Peyer's patch (tissue), 4 donors: ENCODE measurements at places on chromosomes 4 and X. TPM values are rescaled to one million over a fixed set of nuclear protein-coding genes. Genes with fewer than 3 reads are reported as not detected.
A peak's percentile ranks its signal among the peaks of the same experiment; 100 is the strongest.

GRCh38 chr4:7770224-7771050, 169.2 kb downstream of the AFAP1 start:
- no peak for DNase-seq
- H3K36me3 ChIP-seq, result no peaks in the 10 kb centered on the region
- no peak overlapping the region for H3K4me3 ChIP-seq
- H3K27ac ChIP-seq, result no peak overlapping the region

DNA sequence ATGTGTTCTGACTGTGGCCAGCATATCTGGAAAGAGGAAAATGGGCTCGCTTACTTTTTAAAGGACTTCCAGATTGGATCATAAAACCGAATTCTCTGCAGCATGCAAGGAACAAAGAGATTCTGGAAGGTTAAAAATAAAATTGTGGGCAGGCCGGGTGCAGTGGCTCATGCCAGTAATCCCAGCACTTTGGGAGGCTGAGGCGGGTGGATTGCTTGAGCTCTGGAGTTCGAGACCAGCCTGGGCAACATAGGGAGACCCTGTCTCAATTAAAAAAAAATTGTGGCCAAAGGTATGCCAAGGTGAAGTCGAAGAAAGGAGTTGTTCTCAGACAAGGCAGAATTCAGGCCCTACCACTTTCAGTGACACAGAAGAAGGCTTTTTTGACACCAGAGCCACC, 37.8 kb downstream of the NELFA start:
- no peaks in the 10 kb centered on the region for H3K27me3 ChIP-seq
- no peak for DNase-seq
- H3K4me1 ChIP-seq, result no peaks in the 10 kb centered on the region
- H3K27ac ChIP-seq, result no peak overlapping the region

DNA sequence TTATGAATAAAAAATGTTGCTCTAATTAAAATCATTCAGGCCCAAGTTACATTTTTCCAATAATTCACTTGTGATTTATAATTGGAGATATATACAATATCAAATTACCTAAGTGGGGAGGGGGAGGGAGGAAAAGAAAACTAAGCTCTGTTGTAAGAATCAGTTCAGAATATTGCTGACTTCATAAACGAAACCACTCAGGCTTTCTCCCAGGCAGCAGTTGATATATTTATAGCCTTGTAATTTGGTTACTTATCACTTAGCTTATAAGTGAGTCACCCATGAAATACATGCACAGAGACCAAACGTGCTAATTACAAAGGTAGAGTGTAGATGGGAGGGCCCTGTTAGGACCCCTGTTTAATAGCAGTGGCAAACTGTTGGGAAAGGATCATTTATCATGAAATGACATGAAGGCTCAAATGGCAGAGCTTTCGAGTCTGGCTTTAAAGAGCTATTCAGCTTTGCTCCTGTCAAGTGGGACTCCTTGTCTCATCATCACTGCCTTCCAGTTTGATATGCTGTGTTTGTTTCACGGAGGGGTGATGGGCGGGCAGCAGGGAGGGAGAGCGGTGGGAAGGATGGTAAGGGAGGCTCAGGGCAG, 105.6 kb upstream of the PGRMC2 start:
- no peak overlapping the region for H3K4me3 ChIP-seq
- H3K27me3 ChIP-seq, result no peaks in the 10 kb centered on the region
- H3K4me1 ChIP-seq, result no peaks in the 10 kb centered on the region
- no peak overlapping the region for H3K27ac ChIP-seq
- DNase-seq, result no peak

- no peaks in the 10 kb centered on the region for H3K27me3 ChIP-seq
- peak overlapping the region; percentile 40 for H3K4me3 ChIP-seq
- DNase-seq, result peak; percentile 57
- H3K36me3 ChIP-seq, result no peaks in the 10 kb centered on the region
- peak overlapping the region; percentile 93 for H3K27ac ChIP-seq
These were observed 664 bp downstream of the PRSS12 start for GRCh38 chr4:118351851-118352827.

- no peaks in the 10 kb centered on the region for H3K4me1 ChIP-seq
- DNase-seq, result no peak
- H3K27ac ChIP-seq, result no peak overlapping the region
These were observed 54.1 kb downstream of the CCNI start for GRCh38 chr4:77021614-77022089.

DNA sequence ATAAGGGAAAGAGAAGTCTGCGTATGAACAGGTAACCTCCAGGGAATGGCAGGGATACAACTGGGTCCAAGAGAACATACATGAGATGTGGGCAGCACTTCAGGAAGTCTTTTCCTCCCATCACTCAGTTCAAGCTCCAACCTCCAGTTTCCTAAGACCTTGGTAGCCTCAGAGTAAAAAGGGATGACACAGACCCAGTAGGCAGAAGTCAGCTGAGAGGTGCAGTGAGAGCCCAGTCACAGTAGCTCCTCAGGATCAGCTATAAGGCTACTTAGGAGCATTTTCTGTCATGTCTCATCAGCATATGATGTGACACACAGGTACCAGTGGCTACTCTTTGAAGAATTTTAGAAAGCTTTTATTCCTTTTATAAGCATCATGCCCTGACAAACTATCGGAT, 12.5 kb upstream of the STS start:
- no peak overlapping the region for H3K27ac ChIP-seq
- H3K4me3 ChIP-seq, result no peak overlapping the region
- no peak for DNase-seq
- peaks cover 9% of the 10 kb centered on the region for H3K4me1 ChIP-seq

DNA sequence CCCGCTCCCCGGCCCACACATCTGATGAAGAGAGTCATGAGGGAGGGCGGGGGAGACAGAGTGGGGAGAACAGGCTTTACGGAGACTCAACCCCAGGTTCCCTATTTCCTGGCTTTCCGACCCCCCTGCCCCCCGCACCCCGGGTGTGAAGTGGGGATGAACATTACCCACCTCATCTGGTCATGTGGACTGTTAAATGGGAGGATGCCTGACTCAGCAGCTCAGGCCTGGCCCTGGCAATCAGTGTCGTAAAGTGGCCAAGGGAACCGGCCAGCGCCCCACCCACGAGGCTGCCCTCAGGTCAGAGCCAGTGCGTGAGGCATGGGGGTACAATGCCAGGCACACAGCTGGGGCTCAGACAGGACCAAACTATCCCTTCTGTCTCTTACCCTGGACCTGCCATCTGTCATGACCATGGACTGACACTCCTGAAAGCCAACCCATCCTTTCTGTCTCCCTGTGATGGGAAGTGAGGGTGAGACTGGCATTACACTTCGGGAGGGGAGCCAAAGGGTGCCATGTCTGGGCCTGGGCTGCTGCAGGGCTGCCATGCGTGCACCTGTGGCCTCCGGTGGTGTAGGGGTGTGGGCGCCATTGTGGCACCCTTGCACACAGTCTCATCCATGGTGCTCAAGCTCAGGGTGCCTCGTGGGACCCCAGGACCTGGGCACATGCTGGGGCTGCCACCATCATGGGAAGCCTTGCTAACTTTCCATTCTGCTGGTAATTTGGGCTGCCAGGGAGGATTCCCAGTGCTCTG, 106.1 kb upstream of the PSAPL1 start:
- H3K27ac ChIP-seq, result no peak overlapping the region
- H3K4me1 ChIP-seq, result no peaks in the 10 kb centered on the region
- H3K27me3 ChIP-seq, result no peaks in the 10 kb centered on the region
- H3K4me3 ChIP-seq, result no peak overlapping the region
- H3K36me3 ChIP-seq, result no peaks in the 10 kb centered on the region
- DNase-seq, result no peak

GRCh38 chrX:10398215-10398614, 222.2 kb downstream of the MID1 start:
- H3K27ac ChIP-seq, result no peak overlapping the region
- H3K36me3 ChIP-seq, result no peaks in the 10 kb centered on the region
- DNase-seq, result no peak
- H3K27me3 ChIP-seq, result no peaks in the 10 kb centered on the region

- H3K4me1 ChIP-seq, result no peaks in the 10 kb centered on the region
- H3K4me3 ChIP-seq, result no peak overlapping the region
- H3K36me3 ChIP-seq, result no peaks in the 10 kb centered on the region
- no peaks in the 10 kb centered on the region for H3K27me3 ChIP-seq
- no peak for DNase-seq
- no peak overlapping the region for H3K27ac ChIP-seq
These were observed 33.5 kb upstream of the CYBB start for GRCh38 chrX:37746218-37746941.

GRCh38 chrX:154793084-154793795, 12.0 kb downstream of the MPP1 start:
- H3K27me3 ChIP-seq, result no peaks in the 10 kb centered on the region
- no peak overlapping the region for H3K4me3 ChIP-seq
- DNase-seq, result no peak
- H3K27ac ChIP-seq, result no peak overlapping the region
- H3K4me1 ChIP-seq, result no peaks in the 10 kb centered on the region
- H3K36me3 ChIP-seq, result no peaks in the 10 kb centered on the region

- H3K4me3 ChIP-seq, result no peak overlapping the region
- no peak for DNase-seq
- H3K27ac ChIP-seq, result no peak overlapping the region
- H3K36me3 ChIP-seq, result no peaks in the 10 kb centered on the region
- no peaks in the 10 kb centered on the region for H3K27me3 ChIP-seq
These were observed 33.8 kb upstream of the ADRA2C start for GRCh38 chr4:3732076-3733028.

DNA sequence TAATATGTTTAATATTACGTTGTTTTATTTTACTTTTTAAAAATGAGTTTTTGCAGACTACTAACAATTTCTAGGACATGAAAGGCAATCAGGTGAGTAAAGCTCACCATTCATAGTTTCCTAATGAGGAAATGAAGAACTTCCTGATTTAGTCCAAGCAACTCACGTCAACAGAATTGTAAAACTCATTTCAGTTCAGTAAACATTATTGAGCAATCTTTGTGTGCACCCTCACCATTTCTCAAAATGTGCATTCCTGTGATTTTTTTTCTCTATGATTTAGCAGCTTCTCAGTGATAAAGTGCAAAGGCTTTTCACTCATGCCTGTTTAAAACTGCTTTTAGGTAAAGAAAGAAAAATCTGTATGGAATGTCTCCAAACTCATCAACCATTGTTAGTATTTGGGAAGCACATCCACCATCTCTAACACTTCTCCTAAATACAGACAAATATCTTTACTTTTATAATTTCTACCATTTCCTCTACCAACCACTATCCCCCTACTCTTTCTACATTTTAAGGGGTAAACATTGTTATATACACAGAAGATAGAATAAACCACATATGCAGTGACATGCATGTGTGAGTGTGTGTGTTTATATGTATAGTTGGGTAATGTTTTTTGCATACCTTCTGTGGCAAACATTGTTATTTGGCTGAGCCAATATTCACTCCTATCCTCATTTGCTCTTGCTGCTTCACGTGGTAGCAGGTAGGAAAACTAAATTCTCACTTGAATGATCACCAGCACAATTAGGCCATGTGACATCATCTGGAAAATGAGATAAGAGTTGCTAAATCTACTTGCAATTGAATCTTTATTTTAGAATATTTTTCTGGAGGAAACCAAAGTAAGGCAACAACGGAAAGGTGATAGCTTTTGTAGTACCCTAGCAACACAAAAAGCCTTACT, 54.7 kb upstream of the PRDM8 start:
- no peaks in the 10 kb centered on the region for H3K4me1 ChIP-seq
- DNase-seq, result no peak
- no peak overlapping the region for H3K27ac ChIP-seq
- H3K36me3 ChIP-seq, result no peaks in the 10 kb centered on the region

DNA sequence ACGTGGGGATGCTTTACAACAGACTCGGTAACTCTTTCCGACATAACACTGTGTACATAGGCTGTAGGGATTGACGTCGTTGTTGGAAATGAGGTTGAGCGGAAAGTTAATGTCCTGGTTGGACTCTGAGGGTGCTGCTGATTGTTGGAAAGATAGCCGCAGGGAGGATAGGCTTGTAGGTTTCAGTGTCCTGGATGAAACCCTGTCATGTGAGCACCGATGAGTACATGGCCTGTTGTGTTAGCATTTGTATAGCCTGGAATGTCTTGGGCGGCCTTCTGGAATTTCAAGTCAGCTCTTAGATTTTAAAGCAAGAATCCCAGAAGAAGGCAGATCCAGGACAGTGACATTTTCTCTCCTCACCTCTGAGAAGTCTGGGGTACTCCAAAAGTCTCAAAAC, 63.3 kb downstream of the TBC1D14 start:
- no peaks in the 10 kb centered on the region for H3K27me3 ChIP-seq
- peak; percentile 9 for DNase-seq
- peaks cover 4% of the 10 kb centered on the region for H3K4me1 ChIP-seq
- peaks cover 4% of the 10 kb centered on the region for H3K36me3 ChIP-seq
- no peak overlapping the region for H3K27ac ChIP-seq

- no peaks in the 10 kb centered on the region for H3K27me3 ChIP-seq
- H3K36me3 ChIP-seq, result no peaks in the 10 kb centered on the region
- no peak for DNase-seq
- peaks cover 15% of the 10 kb centered on the region for H3K4me1 ChIP-seq
- no peak overlapping the region for H3K4me3 ChIP-seq
These were observed 18.8 kb downstream of the RGS12 start for GRCh38 chr4:3311489-3312171.

DNA sequence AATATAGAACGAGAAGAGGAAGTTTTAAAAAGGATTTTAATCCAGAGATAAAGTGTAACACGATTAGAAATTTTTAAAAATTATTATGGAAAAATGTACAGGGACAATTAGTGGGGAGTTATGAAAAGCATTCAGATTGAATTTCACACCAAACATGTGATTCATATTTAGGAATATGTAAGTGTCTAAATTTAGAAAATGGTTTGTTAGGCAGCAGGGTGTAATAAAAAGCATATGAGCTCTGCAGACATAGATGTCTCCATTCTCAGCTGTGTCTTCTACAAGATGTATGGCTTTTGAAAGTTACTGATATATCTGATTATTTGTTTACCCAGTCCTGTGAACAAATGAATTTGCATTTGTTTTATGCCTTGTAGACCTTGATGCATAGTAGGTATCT, 638.9 kb upstream of the AGA start:
- no peaks in the 10 kb centered on the region for H3K4me1 ChIP-seq
- H3K27me3 ChIP-seq, result no peaks in the 10 kb centered on the region
- H3K4me3 ChIP-seq, result no peak overlapping the region
- DNase-seq, result no peak
- H3K36me3 ChIP-seq, result no peaks in the 10 kb centered on the region

DNA sequence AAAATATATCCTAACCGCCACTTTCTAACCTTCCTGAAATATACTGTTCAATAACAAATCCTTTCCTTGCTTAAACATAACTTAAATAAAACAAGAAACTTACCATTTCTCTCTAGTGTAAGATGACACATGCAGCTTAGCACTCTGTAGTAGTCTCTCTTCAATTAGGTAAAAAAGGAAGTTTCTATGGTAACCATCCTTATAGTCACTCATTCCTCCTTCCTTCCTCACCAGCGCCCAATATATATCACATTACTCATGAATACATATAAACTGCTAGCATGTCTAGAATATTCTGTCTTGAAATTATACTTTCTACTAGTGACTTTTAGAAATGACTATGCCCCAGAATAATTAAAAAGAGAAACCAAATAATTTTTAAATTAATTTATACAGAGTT, 112.2 kb downstream of the SNCA start:
- H3K4me3 ChIP-seq, result no peak overlapping the region
- H3K4me1 ChIP-seq, result no peaks in the 10 kb centered on the region
- no peaks in the 10 kb centered on the region for H3K36me3 ChIP-seq
- no peak overlapping the region for H3K27ac ChIP-seq

Gene USP46
- 8.6 TPM for total RNA-seq

Gene TMEM31
- total RNA-seq, result not detected

Gene NUDT10
- total RNA-seq, result 0.88 TPM
